ENCODE measurements at places on chromosomes 13 and 19. TPM values are rescaled to one million over a fixed set of nuclear protein-coding genes. Genes with fewer than 3 reads are reported as not detected.

The CGB1 gene
- total RNA-seq = not detected

The KASH5 gene
- not detected for total RNA-seq

GRCh38 chr13:114313061-114313860 is 1.0 kb upstream of the CHAMP1 start:
- DNase-seq = no peak
- H3K27me3 ChIP-seq = no peaks in the 10 kb centered on the region
- H3K4me3 ChIP-seq = peak overlapping the region; percentile 86
- H3K4me1 ChIP-seq = peaks cover 12% of the 10 kb centered on the region

DNA sequence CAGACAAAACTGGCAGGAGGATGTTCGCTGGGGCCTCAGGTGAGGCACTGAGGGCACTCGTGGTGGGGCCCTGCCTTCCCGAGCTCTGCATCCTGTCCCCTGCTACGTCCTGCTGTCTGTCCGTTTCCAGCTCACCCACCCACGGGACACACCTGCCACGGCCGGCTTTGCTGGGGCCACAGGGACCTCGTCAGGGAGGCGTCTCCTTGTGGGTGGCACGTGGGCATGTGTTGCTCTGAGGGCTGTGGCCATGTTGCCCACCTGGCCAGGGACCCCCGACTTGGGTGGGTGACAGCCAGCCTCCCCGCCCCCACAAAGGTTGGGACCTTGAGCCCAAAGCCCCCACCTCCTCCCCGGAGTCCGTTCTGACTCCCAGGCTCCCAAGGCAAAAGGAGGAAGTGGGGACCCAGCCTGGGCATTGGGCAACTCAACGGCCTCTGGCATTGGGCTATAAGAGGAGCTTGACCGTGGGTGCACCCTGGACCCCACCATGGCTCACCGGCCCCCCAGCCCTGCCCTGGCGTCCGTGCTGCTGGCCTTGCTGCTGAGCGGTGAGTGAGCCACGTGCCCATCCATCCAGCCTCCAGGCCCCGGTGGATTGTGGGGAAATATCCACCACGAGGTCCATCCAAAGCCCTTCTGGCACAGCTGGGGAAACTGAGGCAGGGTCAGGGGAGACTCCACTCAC is at the start of gene PRTN3:
PRTN3 (plus strand) TSS at position 481 of the 688 bp plus-strand sequence; CDS start at position 491, 10 bp downstream.
- H3K4me1 ChIP-seq = peaks cover 2% of the 10 kb centered on the region
- peak within 1 kb of the TSS; percentile 21 for H3K4me3 ChIP-seq
- H3K27me3 ChIP-seq = peaks cover 26% of the 10 kb centered on the region
- DNase-seq = no peak
- H3K27ac ChIP-seq = peak within 1 kb of the TSS; percentile 42

DNA sequence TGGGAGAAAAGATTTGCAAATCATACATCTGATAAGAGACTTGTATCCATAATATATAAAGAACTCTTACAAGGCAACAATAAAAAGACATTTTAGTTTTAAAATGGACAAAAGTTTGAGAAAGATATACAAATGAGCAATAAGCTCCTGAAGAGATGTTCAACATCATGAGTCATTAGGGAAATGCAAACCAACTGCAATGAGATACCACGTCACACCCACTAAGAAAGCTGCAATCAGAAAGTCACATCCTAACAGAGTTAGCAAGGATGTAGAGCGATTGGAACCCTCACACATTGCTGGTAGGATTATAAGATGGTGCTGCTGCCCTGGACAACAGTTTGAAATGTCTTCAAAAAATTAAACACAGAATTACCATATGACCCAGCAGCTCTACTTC is 50.3 kb downstream of the GSX1 start:
- H3K4me1 ChIP-seq = no peaks in the 10 kb centered on the region
- no peak overlapping the region for H3K27ac ChIP-seq
- DNase-seq = no peak
- no peak overlapping the region for H3K4me3 ChIP-seq

- H3K27me3 ChIP-seq = no peaks in the 10 kb centered on the region
- peaks cover 8% of the 10 kb centered on the region for H3K36me3 ChIP-seq
- H3K4me1 ChIP-seq = peaks cover 5% of the 10 kb centered on the region
- H3K27ac ChIP-seq = no peak overlapping the region
- no peak overlapping the region for H3K4me3 ChIP-seq
- DNase-seq = no peak
Measured at GRCh38 chr13:42056583-42056982, 8.1 kb downstream of the DGKH start.

Measured in type B pancreatic cell (in vitro differentiated cells).